Ecto neural progenitor cell (in vitro differentiated cells): ENCODE measurements at places on chromosomes 16 and 17.

DNA sequence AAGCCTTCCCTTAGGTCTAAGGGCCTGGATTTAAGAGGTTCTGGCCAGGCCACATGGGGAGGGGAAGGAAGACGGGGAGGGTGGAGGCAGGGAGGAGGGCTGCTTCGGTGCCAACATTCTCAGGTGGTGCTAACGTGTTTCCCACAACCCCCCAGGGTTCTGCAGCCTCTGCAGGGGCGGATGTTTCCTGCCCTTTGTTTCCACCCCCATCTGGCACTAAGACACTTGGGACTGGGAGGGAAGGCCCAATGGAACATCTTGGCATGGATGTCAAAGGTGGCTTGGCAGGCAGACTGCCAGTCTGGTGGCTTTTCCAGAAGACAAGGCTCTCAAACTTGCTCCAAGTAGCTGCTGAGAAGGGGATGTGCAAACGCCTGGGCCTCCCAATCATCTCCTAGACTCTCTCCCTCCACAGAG, 12.7 kb downstream of the HIC1 start:
- no peak for DNase-seq

- DNase-seq: no peak
Observed at GRCh38 chr17:19001907-19002590, 2.5 kb downstream of the FAM83G start.

GRCh38 chr17:73803964-73804435, 159.8 kb upstream of the SDK2 start:
- DNase-seq: no peak

- no peak for DNase-seq
Observed at GRCh38 chr16:29920288-29921033, 5.6 kb downstream of the KCTD13 start.

DNA sequence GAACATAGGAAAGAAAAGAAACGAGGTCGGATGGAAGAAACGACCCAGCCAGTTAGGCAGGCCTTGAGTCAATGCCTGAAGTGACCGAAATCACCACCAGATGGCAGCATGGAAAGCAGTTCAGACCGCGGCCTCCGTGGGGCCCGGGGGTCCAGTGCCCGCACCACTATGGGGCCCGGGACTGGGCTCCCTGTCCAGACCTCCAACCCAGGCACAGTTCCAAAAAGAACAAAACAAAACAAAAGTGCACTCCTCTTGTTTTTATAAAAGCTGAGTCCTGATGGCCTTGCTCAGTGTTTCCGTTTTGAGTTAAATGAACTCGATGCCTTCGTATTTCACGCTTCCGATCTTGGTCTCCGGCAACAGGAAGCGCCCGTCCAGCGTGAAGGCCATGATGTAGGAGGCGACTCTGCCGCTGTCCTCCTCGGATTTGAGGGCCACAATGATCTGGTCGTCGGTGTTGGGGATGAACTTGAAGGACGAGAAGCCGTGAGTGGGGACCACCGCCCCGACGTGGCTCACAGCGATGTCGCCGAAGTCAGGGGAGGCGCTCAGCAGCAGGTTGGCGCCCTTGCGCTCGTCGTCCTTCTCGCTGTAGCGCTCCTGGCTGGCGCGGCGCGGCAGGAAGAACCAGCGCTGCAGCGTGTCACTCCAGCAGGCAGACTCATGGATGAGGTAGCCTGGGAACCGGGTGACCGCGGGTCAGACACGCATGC, 13.7 kb upstream of the LGALS3BP start:
- no peak for DNase-seq

DNA sequence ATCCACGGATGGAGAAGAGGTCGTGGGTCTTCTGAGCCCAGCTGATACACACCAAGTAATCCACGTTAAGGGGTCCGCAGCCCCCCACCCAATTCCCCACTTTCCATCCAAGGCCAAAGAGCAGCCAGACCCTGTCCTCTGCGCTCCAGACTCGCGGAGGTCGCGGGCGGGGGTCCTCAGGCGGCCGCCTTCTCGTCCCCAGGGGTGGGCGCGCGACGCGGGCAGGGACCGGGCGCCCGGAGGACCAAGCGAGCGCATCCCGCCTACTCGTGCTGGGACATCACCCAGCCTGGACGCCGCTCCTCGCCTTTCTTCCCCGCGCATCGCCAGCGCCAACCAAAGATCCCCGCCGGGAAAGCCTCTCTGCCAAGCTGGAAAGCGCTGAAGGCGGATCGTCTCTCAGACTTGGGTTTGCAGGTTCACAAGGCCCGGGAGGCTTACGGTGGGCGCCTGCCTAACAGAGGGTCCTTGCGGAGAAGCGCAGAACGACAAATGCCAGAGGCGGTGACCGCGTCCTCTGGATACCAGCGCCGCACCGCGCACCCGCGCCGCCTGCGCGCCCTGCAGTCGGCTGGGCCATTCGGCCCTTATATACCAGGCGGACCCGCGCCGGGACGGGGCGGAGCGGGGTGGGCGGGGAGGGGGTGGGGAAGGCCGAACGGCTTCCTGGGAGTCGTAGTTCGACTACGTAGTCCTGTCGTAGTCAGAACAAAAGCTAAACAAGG, 471.6 kb downstream of the SOX9 start:
- DNase-seq: peak; percentile 96

- DNase-seq: peak; percentile 62
Observed at GRCh38 chr17:19978209-19978802, 678 bp upstream of the AKAP10 start.

DNA sequence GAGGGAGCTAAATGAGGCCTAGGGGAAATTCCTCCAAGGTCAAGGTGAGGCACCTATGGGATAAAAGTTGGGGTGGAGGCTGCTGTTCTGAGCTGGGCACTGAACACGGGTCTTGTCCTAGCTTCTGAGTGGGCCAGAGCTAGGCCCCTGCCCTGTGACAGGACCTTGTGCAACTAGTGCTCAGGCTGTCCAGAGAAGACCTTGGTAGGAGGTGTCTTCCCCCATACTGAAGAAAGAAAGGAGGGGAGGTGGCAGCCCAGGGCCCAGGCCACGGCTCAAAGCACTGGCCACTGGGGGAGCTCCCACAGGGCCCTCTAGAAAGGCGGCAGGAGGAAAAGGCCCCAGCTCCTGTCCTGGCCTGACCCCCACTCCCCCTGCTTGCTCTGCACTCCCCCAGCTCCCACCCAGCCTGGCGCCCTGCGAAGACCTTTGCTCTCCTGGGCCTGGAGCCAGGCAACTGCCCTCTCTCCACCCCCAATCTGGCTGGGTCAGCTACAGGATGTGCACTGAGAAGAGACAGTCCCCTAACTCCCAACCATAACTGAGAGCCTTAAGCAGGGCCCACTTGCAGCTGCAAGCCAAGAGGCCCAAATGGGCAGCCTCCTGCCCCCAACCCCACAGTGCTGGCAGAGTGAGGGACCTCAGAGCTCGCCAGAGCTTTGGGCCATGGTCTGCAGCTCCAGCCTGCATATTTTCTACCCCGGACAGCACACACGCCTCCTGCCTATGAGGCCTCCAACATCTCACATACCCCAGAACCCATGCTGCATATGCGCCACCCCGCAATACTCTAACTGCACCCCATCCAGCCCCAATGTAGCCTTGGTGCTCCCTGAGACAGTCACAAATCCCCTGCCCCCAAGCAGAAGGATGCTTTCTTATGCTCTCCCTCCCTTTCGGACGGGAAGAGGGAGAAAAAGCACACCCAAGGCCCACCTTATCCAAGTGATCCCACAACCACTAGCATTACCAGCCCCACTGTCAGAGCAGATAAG, 15.3 kb downstream of the HSD11B2 start:
- no peak for DNase-seq

- DNase-seq: no peak
Observed at GRCh38 chr16:54373534-54374520, 87.2 kb upstream of the IRX3 start.
